Activated naive CD4-positive, alpha-beta T cell treated with anti-CD3 and anti-CD28 coated beads, Interleukin-2, amount 50 U/mL, for 16 hours (primary cell): ENCODE measurements at places on chromosomes 5 and 9.

GRCh38 chr9:97526895-97527575 lies 25.6 kb downstream of the TMOD1 start:
- no peak for DNase-seq

DNA sequence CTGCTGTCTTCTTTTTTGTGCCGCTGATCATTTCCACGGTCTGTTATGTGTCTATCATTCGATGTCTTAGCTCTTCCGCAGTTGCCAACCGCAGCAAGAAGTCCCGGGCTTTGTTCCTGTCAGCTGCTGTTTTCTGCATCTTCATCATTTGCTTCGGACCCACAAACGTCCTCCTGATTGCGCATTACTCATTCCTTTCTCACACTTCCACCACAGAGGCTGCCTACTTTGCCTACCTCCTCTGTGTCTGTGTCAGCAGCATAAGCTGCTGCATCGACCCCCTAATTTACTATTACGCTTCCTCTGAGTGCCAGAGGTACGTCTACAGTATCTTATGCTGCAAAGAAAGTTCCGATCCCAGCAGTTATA lies 17.1 kb downstream of the F2R start:
- DNase-seq: no peak

DNA sequence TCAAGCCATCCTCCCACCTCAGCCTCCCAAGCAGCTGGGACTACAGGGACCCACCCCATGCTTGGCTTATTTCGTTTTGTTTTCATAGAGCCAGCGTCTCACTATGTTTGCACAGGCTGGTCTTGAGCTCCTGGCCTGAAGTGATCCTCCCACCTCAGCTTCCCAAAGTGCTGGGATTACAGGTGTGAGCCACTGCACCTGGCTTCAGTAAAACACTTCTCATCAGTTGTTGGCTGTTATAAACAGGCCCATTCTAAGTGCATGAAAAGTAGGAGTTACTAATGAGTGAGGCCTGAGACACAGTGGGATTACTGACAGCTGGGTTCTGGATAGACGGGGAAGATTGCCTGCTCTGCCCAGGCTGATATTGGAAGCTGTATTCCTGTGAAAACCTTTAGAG lies 3.5 kb downstream of the CRB2 start:
- no peak for DNase-seq

GRCh38 chr5:159884917-159885620 lies 31.2 kb upstream of the ADRA1B start:
- DNase-seq: no peak

DNA sequence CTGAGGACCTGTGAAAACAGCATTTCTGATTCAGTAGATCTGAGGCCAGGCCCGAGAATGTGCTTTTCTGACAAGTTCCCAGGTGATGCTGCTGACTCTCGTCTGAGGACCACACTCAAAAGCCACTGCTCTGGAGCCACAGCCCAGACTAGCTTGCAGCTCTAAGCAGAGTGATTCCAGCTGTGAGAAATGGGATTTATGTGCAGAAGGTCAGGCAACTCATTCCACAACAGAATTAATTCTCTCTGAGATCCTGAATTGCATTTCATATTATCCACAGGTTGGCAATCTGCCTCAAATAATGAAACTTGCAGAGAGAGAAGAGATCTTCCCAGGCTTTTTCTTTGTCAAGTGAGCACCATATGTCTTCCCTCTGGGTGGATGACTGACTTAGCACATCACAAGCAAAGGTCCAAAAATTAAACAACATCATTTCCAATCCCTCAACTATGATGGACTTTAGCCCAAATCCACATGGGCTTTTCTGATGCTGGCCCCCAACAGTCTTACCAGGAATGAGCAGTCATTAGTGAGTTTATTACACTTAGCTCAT lies 140.2 kb downstream of the ALDH1A1 start:
- DNase-seq: no peak

DNA sequence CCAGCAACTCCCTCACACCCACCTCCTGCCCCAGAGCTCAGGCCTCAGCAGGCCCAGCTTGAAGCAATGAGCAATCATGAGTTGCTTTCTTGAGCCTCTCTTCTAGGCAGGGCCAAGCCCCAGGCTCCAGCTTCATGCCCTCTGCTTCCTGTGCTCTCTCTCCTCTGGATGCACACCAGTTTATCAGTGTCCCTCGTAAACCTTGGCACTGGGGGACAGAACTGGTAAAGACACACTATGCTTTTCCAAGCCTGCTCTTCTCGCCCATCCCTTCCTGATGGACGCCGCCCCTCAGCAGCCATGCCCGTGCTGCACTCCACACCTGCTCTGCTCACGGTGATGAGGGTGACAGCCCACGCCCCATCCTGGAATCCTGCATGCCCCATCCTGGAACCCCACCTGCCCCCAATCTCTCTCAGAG lies 49.4 kb upstream of the ORM1 start:
- DNase-seq: no peak

DNA sequence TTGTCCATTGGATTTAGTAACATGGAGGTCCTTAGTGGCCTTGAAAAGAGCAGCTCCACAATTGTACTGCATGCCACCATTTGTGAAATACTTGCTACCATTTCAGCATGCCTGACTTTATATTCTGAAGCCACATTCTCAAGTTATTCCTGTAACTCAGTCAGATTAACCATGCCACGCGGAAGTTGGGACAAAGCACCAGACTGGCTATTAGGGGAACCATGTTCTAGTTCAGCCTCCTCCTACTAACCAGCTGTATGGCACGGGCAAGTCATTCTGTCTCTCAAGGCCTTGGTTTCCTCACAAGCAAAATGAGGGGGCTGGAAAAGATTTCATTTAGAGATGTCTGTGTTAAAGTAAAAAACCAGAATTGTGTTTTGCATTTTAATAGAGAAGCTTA lies 418.0 kb downstream of the PLK2 start:
- no peak for DNase-seq

- no peak for DNase-seq
Measured at GRCh38 chr9:97307500-97308163, at the start of gene CCDC180. CCDC180 (plus strand) TSS chr9:97307659; CDS start chr9:97308064, 405 bp downstream.

GRCh38 chr9:91933556-91934352 lies 16.3 kb downstream of the ROR2 start:
- DNase-seq: no peak

DNA sequence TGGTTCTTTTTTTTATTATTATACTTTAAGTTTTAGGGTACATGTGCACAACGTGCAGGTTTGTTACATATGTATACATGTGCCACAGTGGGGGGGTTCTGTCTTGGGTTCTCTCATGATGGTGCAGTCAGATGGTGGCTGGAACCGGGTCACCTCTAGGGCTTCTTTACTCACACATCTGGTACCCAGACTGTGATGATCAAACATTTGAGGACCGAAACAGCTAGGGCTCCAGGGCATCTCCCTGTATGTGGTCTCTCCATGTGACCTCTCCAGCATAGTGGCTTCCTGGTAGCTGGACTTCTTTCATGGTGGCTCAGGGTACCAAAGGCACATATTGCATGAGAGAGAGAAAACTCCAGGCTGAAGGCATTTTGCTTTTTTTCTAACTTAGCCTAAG lies 9.8 kb upstream of the CRHBP start:
- DNase-seq: no peak

GRCh38 chr5:73387601-73388305 lies 60.8 kb downstream of the FOXD1 start:
- DNase-seq: no peak

- DNase-seq: no peak
Measured at GRCh38 chr9:90095682-90096081, 490.9 kb downstream of the GADD45G start.

- DNase-seq: no peak
Measured at GRCh38 chr9:106960258-106960657, 97.3 kb downstream of the ZNF462 start.
